ENCODE measurements at places on chromosomes 5 and 9. TPM values are rescaled to one million over a fixed set of nuclear protein-coding genes. Genes with fewer than 3 reads are reported as not detected.

The GARIN3 gene
- not detected for total RNA-seq

DNA sequence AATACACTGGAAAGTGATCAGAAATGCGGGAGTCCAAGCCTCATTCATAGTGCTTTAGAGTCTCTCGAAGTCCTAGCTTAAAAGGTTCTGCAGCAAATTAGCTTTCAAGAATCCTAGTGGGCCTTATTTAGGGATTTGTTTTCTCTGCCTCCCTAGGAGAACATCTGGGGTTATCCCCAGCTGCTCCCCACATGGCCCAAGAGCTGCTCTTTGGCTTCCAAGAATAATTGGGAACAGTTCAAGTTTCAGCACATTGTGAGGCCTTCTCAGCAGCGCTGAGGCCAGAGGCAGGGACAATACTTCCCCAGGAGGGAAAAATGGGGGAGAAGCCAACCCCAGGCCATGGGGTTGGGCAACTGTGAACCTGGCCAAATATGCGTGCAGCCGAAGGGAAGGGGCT, 108.7 kb downstream of the LIFR start:
- no peak for DNase-seq

DNA sequence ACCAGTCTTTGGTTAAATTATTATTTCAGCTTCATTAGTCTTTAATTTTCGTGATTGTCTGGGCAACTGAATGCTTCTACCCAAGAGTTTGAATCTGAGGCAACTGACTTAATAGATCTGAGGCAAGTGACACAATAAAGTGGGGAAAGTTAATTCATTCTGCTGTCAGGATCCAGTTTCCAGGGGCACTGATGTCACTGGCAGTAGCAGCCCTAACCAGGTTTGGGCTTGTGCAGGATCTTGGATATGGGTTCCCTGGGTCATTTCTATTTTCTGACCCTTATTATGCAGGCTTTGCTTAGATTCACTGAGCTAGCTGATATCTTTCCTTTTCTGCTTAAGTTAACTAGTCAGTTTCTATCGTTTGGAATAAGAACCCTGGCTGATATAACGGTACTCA, 9.6 kb downstream of the SREK1IP1 start:
- DNase-seq = no peak

GRCh38 chr5:124719113-124719967, 27.1 kb downstream of the ZNF608 start:
- DNase-seq = no peak

DNA sequence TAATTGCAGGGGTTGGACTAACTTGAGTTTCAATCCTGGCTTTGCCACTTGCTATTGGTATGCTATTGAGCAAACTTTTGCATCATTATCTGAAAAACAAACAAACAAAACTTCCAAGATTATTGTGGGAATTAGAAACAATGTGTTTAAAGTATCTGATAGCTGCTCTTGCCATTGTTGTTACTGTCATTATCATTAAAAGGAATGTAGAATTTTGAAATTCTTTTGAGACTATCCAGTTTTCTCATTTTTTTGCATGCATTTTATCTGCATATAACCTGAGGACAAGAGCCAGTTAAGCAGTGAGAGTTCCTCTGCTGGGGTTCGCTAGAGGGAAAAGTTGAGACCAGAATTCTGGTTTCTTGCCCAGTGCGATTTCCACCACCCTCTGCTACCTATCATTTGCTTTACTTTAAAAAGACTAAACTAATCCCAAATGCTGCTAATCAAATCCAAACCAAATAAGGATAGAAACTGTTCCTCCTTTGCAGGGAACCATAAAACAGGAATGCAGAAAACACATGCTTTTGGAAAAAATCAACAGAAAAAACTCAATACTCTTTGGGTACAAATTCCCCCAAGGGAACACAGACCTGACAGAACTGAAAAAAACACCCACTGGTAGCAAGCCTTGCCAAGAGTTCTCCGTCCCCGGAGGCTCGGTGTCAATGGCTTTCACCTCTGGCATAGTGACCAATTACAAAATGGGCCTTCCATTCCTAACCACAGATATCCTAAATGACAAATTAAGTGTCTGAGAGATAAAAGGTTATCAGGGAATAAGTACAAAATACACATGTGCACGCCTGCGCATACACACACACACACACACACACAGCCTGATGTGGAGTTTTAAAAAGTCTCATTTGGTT, 373.7 kb downstream of the ARL15 start:
- no peak for DNase-seq

GRCh38 chr5:142548739-142549275, 137.1 kb downstream of the FGF1 start:
- peak; percentile 60 for DNase-seq

- no peak for DNase-seq
Measured at GRCh38 chr5:40172721-40173120, 507.0 kb upstream of the PTGER4 start.

The RMND5B gene
- 33.4 TPM for total RNA-seq

- DNase-seq = no peak
Measured at GRCh38 chr9:98791608-98792490, 4.5 kb downstream of the ANKS6 start.

DNA sequence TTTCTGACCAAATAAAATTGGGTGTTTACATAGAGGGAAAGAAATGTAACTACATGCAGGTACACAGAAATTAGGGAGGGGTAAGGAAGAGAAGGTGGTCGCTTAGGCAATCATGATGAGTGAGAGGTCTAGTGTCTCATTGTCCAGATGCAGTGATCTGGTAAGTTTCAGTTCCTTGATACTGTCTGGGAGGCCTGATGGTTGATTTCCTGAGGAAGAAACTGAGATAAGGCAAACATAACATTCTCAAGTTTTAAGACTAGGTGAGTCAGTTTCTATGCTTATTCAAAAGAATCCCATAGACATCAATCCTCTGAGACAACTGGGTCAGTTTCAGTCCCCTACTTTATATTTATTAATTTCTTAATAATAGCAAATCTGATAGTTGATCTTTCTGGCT, 843.3 kb upstream of the CDH10 start:
- DNase-seq = no peak

The GALT gene
- total RNA-seq = 48.9 TPM

The LVRN gene
- 5.6 TPM for total RNA-seq

The LHX3 gene
- total RNA-seq = not detected

The ENG gene
- 285 TPM for total RNA-seq

- no peak for DNase-seq
Measured at GRCh38 chr5:61306531-61307131, 25.4 kb upstream of the ZSWIM6 start.

The C9orf50 gene
- 2.2 TPM for total RNA-seq

GRCh38 chr5:20102293-20102692, 114.3 kb upstream of the CDH18 start:
- DNase-seq = no peak

The ZNF346 gene
- total RNA-seq = 27.1 TPM

DNA sequence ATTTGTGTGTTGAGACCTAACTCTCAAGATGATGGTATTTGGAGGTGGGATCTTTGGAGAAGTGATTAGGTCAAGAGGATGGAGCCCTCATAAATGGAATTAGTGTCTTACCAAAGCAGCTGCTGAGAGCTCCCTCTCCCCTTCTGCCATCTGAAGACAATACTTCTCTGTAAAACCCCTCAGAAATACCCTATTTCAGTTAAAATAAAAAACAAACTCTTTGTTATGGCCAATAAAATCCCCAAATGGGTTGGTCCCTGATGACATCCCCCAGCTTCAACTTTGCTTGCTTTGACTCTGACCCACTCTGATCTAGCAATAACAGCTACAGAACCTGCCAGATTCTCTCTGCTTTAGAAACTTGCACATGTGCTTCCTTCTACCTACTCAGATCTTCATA, 100.9 kb downstream of the SNCAIP start:
- DNase-seq = no peak

The FSD1L gene
- total RNA-seq = 14.0 TPM

The IL31RA gene
- total RNA-seq = not detected

The OTULINL gene
- total RNA-seq = 15.6 TPM

The CPLANE1 gene
- 53.7 TPM for total RNA-seq
